KBM-7 (cell line): ENCODE measurements at places on chromosomes 12 and 14.

DNA sequence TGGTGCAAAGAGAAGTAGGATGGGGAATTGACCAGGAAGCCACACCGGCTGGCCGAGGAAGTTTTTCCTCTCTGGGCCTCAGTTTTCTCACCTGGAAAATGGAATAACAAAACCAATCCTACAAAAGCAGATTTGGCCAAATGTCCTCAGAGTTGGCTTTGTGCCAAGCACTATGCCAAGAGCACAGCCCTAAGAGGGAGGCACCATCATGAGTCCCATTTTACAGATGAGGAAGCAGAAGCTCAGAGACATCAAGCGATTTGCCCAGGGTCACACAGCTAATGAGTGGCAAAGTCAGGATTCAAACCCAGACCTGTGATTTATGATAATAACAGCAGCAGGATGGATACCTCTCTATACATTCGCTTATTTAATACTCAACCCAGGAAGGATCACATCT lies 27.3 kb downstream of the RASAL1 start:
- DNase-seq = no peak

- DNase-seq = no peak
These were observed 26.4 kb upstream of the DICER1 start for GRCh38 chr14:95183532-95184412.

GRCh38 chr12:55396326-55396725 lies 4.0 kb upstream of the OR6C65 start:
- no peak for DNase-seq

DNA sequence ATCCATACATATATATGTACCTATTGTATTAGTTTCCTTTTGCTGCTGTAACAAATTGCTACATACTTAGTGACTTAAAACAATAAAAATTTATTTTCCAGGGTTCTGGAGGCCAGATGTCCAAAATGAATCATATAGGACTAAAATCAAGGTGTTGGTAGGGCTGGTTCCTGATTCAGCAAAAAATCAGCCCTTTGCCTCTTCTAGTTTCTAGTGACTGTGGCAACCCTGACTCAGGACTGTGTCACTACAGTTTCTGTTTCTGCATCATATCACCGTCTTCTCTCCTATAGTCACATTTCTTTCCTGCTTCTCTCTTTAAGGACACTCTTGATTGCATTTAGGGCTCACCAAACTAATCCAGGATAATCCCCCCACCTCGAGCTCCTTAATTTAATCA lies 386.3 kb upstream of the TBX3 start:
- no peak for DNase-seq

GRCh38 chr12:110312581-110313360 lies 31.7 kb downstream of the ATP2A2 start:
- DNase-seq = peak; percentile 61
